ENCODE measurements at places on chromosomes 3 and 15. TPM values are rescaled to one million over a fixed set of nuclear protein-coding genes. Genes with fewer than 3 reads are reported as not detected.

- no peak for DNase-seq
Measured at GRCh38 chr15:59026207-59026606, 38.7 kb downstream of the RNF111 start.

DNA sequence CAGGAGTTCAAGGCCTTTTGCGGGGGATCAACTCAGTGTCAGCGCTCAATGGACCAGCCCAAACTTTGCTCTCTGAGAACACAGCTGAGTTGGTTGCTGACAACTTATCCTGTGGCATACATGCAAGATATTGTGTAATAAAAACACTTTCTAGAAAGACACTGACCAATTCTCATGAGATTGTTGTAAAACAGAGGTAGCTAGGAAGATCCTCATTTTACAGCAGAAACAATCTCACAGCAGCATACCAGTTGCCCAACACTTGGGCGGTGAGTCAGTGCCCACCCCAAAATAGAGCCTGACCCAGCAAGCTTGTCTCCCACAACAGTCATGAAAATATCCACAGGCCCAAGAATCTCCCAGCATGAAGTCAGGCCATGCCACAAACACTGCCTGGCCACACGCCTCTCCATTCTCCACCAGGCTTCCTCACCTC lies 18.2 kb downstream of the KLHL6 start:
- DNase-seq: peak; percentile 35

- no peak for DNase-seq
Measured at GRCh38 chr15:72437650-72438316, 36.3 kb upstream of the ARIH1 start.

- peak; percentile 65 for DNase-seq
Measured at GRCh38 chr15:88918738-88919137, 5.6 kb upstream of the MFGE8 start.

- DNase-seq: no peak
Measured at GRCh38 chr3:100637197-100637631, 27.8 kb downstream of the ADGRG7 start.

The TMEM158 gene
- total RNA-seq: 0.82 TPM

DNA sequence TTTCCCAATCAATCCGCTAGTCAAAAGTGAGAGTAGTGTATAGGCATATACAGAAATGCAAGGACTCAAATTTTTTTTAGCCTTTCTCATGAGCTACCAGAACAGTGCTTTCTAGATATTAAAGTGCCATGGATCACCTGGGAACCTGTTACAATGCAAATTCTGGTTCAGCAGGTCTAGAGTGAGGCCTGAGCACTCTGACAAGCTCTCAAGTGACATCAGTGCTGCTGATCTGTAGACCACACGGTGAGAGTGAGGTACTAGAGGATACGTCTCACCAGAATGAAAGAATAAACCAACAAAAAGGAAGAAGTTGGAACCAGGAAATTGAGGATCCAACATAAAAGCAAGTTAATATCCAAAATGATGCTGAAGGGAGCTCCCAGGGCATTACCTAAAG lies 16.0 kb upstream of the PLA2G4D start:
- no peak for DNase-seq

GRCh38 chr3:195075199-195075940 lies 195.6 kb downstream of the XXYLT1 start:
- no peak for DNase-seq

The MYZAP gene
- 930 TPM for total RNA-seq

- no peak for DNase-seq
Measured at GRCh38 chr3:66702126-66702525, 201.3 kb upstream of the LRIG1 start.

The NEIL1 gene
- total RNA-seq: 13.5 TPM

- no peak for DNase-seq
Measured at GRCh38 chr3:16318176-16318575, 53.2 kb downstream of the OXNAD1 start.

DNA sequence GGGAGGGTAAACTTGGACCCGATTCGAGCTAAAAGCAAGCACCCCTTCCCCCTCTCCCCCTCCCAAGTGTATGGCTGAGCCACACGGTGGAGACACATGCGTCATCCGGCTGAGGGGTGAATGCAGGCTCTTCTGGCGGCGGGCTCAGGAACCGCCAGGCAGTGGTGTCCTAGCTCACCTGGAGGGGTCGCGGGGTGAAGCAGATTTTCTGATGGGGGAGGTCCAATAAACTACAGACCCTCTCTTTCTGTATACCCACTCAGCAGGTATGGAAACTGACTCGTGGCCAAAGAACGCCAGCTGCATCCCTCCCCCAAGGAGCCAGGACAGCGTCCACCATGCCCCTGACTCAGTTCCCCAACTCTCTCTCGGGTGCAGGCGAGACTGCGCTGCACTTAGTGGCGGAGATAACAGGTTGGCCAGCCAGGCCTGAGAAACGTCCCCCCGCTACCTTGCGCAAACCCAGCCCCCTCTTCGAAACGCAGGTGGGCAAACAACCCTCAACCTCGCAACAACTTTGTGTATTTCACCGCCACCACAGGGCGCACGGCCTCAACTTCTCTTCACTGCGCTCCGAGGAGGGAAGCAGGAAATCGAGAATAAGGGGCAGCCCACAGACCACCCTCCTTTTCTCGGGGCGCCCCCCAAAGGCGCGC lies 1.3 kb downstream of the MAGI1 start:
- DNase-seq: peak; percentile 55

The CD96 gene
- 0.32 TPM for total RNA-seq

DNA sequence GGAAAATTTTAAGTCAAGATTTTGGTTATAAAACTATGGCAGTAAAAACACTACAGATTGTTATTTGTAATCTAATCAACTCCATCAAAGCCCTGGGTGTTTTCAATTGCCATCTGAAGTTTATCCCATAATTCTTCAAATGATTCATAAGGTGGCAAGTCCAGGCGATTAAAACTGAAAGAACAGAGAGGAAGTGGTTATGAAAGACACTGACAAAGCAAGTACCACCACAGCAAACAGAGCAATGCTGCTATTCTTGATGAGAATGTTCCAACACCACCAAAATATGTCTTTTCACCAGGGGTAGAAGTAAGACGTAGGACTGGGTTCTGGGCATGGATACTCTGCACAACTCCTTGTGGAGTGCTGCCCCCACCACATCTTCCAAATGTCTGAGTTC lies 86.9 kb upstream of the PRTG start:
- no peak for DNase-seq

GRCh38 chr3:142117056-142117851 lies 32.1 kb downstream of the TFDP2 start:
- DNase-seq: no peak

DNA sequence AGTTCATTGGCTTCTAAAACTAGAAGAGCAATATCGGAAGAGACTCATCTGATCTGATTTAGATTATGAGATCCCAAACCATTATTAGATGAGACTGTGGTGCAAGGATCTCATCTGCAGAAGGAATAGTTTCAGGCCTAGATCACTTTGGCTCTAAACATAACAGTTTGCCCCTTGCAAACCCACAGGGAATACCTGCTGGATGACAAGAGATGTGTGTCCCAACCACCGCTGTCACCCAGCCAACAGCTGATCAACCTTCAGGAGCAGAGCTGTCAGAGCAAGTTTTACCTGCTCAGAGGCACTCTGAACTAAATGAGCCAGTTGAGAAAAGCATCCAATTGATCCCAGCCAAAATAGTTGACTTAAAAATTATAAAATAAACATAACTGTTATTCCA lies 64.0 kb upstream of the ST3GAL6 start:
- DNase-seq: no peak

DNA sequence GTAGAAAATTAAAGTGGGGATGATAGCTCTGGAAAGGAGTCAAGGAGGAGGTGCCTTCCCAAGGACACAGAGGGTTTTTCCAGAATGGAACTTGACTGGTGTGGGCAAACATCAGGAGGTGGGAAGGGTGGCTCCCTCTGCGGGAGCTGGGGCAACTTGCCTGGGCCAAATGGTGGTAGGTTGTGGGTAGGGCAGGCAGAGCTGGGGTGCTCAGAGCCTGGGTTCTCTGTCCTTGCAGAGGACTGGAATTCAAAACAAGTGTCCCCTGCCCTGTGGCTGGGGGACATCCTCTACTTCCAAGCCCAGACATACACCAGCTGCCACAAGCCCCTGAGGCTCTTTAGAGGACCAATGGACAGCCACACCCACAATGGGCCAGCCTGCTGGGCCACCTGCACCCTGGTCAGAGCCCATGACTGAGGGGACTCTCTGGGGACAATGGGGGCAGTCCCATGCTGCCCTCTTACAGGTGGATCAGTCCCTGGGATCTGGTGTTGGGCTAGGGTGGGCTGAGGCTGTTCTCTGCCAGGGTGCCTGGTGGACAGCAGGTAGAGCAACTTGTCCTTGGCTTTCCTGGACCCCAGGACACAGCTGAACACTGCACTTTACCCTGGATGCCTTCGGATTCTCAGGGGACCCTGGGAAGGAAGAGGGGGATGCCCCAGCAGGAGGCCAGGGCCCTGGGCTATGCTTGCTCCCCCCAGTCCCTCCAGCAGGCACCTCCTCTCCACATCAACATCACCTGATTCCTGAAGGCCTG lies 38.6 kb upstream of the CSPG4 start:
- DNase-seq: no peak

DNA sequence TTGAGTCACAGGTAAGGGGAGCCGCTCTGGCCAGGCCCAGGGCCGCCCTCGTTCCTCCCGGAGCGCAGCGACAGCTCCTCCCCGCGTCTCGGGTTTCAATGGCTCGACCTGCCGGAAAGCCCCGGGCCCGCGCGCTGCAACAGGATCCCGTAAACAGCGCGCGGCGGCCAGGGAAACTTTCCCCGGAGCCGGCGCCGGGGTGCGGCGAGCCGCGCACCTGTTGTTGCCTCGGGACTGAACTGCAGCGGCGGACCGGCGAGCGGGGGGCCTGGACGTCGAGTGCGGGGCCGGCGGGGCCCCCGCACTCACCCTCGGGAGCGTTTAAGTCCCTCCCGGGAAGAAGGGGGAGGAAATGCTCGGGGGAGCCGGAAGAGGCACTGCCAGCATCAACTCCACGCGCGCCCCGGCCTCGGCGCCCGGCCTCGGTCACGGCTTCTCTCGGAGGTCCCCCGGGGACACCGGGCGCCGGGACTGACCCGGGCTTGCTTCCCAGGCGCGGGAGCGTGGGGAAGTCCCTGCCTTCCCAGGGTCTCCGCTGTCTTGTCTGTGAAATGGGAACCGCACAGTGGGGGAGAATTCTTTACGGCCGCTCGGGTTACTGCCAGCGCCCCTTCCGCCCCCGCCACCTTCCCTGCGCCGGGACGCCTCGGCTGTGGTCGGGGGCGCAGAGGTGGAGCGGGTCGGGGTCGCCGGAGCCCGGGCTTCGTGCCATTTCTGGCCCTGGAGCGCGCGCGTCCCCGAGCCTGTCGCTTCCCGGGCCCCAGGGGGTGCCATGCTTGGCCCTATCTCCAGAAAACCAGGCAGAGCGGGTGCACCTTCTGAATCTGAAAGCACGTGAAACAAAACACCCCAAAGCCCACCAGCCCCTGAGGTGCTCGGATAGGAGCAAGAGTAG lies 7.5 kb upstream of the PGPEP1L start:
- DNase-seq: peak; percentile 65

- no peak for DNase-seq
Measured at GRCh38 chr15:101641894-101642293, 10.3 kb downstream of the TM2D3 start.

The TM6SF1 gene
- 6.5 TPM for total RNA-seq

The MAP4 gene
- total RNA-seq: 680 TPM
